ENCODE measurements at places on chromosomes 6 and 20.
A peak's percentile ranks its signal among the peaks of the same experiment; 100 is the strongest.

GRCh38 chr6:12001004-12001705 is 11.0 kb upstream of the HIVEP1 start:
- peak; percentile 48 for DNase-seq

DNA sequence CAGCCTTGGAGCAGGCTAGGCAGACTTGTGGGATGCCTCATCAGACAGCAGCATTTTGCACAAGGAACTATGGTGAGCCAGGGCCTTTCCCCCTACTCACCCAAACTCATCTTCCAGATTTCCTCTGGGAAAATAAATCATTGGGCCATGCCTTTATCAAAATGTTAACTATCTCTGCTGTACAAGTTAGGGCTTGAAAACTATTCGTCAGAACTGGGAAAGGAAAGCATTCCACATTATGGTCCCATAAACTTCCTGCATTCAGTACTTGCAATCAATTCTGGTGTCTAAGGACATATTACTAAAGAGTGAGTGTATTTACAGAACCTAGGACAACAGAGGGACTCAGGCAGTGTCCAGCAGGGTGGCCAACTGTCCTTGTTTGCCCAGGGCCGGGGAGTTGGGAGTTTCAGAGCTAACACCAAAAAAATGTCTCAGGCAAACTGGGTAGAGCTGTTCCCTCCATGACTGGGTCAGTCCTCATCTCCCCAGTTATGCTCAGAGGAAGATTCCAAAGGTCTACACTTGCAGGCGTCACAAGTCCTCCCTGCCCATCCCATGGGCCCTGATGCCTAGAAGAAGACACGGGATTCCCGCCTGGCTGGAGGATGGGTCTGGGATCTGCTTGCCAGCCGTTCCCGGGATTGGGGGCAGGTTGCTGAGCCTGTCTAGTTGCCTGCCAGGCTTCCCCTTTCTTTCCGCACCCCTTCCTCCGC is 72.2 kb downstream of the SLC22A3 start:
- DNase-seq, result no peak

DNA sequence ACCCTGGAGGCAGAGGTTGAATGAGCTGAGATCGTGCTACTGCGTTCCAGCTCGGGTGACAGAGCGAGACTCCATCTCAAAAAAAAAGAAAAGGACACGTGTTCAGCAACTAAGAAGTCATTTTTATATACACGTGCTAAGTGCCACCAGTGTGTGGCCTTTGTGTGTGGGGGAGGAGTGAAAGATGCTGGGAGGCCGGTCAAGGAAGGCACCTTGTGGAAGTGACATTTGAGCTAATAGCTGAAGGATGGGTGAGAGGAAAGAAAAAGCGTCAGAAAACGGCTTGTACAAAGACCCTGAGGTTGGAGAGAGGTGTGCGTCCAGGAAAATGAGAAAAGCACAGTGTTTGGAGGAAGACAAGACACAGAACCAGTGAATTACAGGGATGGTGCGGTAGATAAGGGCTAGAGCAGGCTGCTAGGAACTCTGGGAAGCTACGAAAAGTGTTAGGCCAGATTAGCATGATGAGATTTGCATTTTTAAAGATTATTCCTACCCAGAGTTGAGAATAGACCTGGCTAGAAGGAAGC is 11.6 kb downstream of the RREB1 start:
- no peak for DNase-seq

DNA sequence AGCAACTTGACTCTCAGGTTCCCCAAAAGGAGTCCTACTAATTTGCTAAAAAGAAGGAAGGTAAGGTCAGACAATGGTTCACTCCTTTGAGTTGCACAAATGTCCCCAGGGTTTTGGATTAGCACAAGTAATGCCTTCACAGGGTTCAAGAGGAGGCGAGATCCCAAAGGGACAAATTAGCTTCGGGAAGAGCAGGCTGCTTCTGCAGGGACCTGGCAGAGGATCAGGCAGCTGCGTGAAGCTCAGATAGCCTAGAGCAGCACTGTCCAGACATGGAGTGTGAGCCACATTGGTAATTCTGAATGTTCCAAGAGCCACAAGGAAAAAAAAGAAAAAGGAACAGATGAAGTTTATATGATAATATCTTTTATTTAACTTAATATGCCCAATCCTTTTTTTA is 115.4 kb downstream of the CFAP61 start:
- no peak for DNase-seq

- DNase-seq, result no peak
Observed at GRCh38 chr6:129959358-129959930, 58.9 kb upstream of the L3MBTL3 start.

DNA sequence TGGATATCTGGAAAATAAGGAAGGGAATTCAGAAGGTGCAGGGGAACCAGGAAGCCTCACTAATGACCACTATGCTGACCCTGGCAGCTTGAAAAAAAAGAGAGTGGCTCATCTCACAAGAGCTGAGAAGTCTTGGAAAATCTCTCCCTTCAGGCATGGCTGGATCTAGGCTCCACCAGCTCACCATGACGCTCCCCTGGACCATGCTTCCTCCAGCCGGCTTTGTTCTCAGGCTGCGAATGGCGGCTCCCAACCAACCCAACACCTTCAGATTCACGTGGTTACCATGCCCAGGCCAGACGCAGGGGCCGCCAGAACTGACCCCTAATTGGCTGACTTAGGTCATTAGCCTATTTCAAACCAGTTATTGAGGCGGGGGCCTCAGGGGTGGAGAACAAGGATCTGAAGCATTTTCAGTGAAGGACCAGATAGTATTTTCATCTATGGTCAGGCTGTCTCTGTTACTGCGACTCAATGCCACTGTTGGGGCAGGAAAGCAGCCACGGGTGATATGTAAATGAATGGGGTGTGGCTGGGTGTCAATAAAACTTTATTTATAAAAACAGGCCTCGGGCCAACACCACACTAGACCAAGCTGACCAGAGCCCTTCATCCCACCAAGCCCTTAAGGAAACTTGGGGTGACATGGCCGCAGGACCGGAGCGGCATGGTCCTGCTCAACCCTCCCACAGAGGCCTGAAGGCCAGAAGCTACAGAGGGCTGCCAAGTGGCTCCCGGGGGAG is 159.7 kb downstream of the TAF4 start:
- DNase-seq, result no peak

- DNase-seq, result peak; percentile 52
Observed at GRCh38 chr20:33791959-33792597, 19.1 kb upstream of the CHMP4B start.

GRCh38 chr20:44714701-44715498 is at the start of gene CCN5:
CCN5 (plus strand) TSS chr20:44715369; CDS start chr20:44715391, 22 bp downstream.
- peak; percentile 95 for DNase-seq

DNA sequence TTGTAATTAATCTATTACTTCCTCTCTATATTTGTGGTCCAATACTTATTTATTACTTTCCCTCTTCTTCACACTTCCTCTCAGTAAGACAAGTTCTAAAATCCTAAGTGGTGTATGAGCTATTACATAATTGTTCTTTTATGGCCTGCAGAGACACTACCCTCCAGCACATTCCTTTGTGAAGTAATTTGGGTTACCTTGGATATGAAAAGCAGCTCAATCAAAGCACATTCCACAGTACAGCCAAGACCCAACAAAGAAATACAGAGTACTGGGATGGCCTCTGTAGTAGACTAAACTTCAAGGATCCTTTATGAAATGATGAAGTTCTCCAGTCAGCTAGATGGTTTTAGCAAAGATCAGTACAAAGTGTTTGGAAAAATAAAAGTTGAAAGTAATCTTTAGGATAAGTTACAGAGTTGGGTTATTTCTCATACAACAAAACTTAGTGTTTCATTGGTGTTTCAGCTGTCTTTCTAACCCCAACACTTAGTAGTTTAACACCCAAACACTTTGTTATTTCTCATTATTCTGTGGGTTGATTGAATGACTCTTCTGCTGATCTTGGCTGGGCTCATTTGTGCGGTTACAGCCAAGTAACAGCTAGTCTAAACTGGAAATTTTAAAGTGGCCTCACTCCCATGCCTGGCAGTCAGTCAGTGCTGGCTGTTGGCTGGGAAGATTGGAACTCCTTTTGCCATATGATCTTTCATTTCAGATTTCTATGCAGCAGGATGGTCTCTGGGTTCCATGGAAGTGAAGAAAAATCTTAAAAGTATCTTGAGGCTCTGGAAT is 161.5 kb upstream of the POU3F2 start:
- no peak for DNase-seq

DNA sequence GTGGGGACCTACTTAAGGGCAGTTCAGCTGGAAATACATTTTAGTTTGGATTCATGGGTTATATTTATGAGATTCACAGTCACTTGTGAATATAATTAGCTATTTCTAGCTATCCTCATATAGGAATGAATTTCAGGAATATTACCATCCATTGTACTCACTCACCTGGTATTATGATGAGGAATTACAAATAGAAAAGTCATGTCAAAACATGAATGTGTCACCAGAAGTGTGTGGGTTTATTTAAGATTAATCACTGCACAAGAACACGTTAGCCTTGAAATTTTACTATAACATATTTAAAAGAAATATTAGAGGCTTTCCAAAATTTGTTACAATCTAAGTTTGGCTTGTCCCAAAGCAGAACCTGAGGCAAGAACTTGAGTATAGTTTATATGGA is 510.5 kb downstream of the PHF3 start:
- no peak for DNase-seq

DNA sequence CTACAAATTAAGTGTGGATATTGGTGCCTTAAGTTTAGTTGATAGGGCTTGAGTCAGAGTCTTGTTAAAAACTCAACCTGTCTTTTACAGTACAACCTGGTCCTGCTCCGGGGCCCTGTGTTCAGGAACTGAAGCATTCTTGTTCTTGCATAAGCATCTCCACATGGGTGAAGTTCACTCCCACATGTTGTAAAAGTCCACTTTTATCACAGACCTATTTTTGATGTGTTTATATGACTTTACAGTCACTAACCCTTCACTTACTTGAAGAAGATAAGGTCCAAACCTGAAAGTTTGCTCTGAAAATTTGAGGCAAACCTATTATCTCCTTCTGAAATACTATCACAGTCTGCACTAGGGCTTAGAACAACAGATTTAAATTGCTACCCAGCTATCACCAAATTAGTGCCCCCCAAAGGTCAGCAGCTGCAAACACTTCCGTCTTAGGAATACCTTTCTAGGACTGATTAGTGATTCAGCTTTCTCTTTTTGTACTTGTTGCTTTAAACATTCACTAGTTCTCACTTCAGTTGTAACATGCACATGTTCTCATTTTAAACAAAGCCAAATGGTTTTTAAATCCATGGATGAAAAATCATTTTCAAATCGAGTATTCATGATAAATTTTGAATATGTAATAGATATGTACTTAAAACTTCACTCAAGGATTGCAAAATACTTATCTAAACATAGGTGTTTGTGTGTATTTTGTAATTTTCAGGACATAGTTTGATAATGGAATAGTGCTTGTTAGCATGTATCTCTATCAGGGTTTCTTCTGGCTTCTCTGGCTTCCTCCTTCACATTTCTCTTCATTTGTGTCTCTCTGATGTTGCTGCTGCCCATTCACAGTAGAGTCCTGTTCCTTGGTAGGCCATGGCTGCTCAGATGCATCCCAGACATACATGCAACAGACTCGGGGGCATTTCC is 469.8 kb upstream of the SOX4 start:
- DNase-seq, result no peak

DNA sequence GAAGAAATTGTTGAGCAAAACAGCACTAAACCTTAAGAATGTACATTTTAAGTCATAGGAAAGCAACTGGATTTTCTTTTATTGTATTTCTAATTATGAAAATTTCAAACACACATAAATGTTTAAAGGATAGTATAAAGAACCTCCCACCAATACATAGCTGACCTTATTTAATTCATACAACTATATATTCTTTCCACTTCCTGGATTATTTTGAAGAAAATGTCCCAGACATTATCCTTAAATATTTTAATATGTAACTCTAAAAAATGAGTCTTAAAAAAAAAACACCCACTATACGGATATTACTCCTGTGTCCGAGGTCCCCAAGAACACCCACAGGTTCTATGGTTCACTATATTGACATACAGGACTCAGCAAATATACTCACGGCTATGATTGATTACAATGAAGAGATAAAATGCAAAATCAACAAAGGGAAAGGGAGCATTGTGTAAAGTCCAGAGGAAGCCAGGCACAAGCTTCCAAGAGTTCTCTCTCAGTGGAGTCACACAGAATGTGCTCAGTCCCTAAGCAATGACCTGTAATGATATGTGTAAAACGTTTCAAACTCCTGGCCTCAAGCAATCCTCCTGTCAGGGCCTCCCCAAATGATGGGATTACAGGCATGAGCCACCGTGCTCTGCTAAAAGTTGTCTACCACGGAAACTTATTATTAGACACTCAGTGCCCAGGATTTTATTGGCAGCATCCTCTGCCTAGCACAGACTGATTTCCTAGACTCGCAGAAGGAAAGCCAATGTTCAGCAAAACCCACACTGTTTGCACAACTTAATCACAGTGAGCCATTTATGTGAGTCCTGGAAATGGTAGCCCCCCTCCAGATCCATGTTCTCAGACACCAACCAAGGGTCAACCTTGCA is 23.2 kb downstream of the GLYATL3 start:
- DNase-seq, result no peak

- DNase-seq, result peak; percentile 47
Observed at GRCh38 chr6:43926634-43927531, 156.9 kb downstream of the VEGFA start.
